ENCODE measurements at places on chromosomes 1 and 21. TPM values are rescaled to one million over a fixed set of nuclear protein-coding genes. Genes with fewer than 3 reads are reported as not detected.

Gene HOOK1
- polyA plus RNA-seq: 2.8 TPM

GRCh38 chr1:57232500-57232899 lies 191.4 kb downstream of the DAB1 start:
- DNase-seq: no peak

Gene KCNJ15
- polyA plus RNA-seq: 0.25 TPM

GRCh38 chr1:60425528-60425927 lies 352.0 kb upstream of the C1orf87 start:
- DNase-seq: no peak

- no peak for DNase-seq
These were observed 236.8 kb downstream of the SMYD3 start for GRCh38 chr1:246270236-246270635.

GRCh38 chr1:199742547-199742946 lies 285.0 kb upstream of the NR5A2 start:
- DNase-seq: no peak

Gene NFASC
- 4.3 TPM for polyA plus RNA-seq

DNA sequence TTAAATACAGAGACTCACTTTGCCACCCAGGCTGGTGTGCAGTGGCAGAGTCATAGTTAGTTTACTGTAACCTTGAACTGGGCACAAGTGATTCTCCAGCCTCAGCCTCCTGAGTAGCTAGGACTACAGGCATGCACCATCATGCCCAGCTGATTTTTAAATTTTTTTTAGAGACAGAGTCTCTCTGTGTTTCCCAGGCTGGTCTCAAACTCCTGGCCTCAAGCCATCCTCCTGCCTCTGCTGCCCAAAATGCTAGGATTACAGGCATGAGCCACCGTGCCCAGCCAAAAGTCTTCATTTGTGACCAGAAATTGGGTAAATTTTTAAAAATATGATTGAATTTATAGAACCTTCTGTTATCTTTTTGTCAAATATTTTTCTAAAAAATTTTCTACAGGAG lies 17.9 kb upstream of the TARS2 start:
- DNase-seq: no peak

GRCh38 chr21:34128124-34128523 lies 54.7 kb downstream of the MRPS6 start:
- no peak for DNase-seq

- DNase-seq: peak; percentile 85
These were observed at the start of gene ZBTB8B for GRCh38 chr1:32464716-32465577. TSS of gene ZBTB8B (plus strand) at chr1:32465072. CDS start at chr1:32470625, 5,553 bp downstream.

DNA sequence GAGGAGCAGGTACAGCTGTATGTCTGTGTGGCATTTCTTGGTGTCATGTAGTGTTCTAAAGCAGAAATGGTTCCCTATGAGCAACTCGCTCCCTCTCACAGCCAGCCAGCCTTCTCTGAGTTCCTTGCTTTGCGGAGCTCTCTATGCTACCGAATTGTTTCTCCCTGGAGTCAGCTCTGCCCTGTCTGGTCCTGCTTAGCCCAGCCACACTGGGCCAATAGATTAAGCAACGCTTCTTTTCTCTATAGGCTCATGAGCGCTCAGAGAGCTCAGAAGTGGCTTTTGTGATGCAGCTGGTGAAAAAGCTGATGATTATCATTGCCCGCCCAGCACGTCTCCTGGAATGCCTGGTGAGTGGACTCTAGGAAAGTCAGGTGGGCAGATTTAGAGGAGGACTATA lies 113.1 kb downstream of the PIK3R3 start:
- no peak for DNase-seq

DNA sequence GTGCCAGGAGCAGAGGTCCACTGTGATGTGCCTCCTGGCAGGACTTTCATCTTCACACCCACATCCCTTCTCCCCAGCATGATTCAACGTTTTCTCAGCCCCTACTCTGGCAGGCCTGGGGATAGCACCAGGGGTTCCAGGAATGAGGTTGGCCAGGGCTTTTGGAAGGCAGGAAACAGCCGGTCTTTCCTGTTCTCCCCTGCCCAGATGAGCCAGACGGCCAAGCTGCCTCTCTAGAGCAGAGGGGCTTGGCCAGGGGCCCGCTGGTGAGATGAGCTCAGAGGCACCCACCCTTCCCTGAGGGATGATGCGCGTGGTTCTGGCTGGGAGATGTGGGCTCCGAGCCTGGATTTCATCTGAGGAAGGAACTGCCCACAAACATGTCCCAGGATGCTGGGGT lies 4.3 kb upstream of the MFAP2 start:
- DNase-seq: peak; percentile 94

Gene FOXO6
- 0.38 TPM for polyA plus RNA-seq

DNA sequence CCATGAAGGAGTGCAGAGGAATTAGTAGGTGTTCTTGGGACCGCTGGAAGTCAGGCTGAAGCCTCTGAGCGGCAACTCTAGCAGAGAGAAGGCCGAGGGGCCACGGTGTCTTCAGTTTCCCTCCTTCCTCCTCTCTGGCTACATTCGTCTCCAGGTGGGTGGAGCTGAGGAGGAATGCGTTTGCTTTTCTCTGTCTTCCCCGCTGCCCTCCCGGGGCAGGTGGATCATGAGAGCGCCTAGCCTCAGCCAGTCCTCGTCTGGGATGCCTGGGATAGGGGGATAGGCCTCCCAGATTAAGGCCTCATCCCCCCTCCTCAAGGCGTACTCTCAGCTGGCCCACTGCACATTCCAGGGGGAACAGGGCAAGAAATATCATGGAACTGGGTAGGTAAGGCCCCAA lies 7.5 kb upstream of the GOLT1A start:
- no peak for DNase-seq

GRCh38 chr1:54112705-54113368 lies 40.0 kb downstream of the CDCP2 start:
- no peak for DNase-seq

DNA sequence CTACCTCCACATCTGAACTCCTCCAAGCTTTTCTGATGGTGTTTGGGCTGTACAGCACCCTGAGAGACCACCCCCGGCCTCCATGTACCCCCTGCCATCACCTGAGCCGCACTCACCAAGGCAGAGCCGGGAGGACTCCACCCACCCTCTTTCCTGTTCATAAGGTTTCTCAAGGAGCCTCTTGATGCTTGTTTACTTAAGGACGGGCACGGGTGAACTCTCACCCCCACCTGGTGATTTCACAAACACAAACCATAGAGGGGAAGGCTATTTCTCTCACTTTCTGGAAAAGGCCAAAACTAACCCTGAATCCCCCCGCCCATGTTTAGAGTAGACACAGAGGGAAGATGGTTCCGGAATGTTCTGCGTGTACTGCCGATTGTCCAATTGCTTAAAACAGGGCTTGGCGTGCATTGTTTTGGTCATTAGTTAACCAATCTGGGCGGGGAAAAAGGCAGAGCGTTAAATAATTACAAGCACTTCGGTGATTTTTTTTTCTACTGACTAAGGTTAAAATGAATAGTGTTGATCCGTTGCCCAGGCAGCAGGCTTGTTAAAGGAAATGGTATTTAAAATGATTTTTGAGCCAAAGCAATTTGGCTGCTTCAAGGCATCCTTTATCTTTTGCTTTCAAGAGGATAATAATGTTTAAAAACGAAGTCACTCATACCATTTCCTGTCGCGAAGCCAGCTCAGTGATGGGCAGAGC lies 279.8 kb upstream of the VAMP3 start:
- no peak for DNase-seq

DNA sequence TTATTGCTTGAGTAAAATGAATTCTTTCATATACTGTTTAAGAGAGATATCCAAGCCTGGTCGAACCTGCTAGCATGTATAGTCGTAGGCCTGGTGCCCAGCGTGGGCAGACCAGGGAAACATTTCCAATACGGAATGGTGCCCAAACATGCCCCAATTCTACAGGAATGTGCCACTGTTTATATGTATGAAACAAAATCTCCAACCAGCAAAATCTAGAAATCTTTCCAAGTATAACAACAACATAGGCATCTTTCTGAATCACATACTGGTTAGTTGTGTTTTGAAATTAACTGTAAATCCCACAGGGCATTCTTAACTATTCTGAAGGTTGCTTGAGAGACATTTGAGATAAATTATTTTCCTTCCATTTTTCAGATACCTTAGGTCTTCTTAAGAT lies 17.0 kb upstream of the ABCD3 start:
- no peak for DNase-seq

Gene TSTD1
- polyA plus RNA-seq: 31.9 TPM

DNA sequence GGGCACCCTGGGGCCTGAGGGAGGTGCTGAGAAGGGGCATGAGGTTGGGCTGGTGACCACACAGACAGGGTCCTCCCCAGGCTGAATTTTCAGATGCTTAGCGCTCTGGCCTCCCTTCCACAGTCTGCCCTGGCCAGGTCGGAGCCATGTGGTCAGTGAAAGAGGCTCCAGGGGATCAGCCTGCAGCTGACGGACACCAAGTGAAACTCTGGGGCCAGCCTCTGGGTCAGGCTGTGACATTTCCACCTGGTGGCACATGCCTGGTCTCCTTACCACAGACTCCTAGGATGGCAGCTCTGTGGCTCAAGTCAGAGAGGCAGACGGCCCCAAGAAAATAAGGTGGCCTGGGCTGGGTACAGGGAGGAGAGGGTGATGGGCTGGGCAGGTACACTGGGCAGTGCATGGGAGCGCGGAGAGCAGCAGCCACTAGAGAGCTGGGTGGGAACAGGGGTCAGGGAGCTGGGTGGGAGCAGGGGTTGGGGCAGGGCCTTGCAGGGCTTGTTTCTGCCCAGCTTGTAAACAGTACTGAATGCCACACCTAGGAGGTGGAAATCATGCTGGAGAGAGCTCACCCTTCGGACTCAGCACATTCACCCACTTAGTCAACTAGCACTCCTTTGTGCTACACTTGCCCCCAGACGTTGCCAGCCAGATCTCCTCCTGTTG lies 20.7 kb upstream of the ADARB1 start:
- no peak for DNase-seq

- peak; percentile 75 for DNase-seq
These were observed 155.0 kb downstream of the SETD4 start for GRCh38 chr21:35905096-35905962.

- DNase-seq: no peak
These were observed 5.7 kb downstream of the GPR88 start for GRCh38 chr1:100543640-100544039.

Gene TRIM58
- 0.38 TPM for polyA plus RNA-seq

DNA sequence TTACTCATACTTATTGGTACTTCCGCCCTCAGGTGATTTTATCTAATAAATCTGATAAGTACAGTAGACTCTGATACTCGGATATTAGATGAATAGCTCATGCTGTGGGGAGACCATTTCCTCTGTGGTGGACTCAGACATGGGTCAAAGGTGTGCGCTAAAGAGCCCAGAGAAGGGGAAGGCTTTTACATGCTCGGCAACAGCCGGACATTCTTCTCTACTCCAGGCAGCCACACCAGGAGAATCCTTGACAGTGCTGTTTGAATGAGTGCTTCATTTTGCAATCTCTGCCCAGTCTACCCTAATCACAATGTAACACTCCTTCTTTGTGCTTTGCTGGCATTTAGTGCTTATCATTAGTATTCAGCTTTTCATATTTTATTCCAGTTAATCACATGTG lies 322.2 kb upstream of the USP25 start:
- no peak for DNase-seq

DNA sequence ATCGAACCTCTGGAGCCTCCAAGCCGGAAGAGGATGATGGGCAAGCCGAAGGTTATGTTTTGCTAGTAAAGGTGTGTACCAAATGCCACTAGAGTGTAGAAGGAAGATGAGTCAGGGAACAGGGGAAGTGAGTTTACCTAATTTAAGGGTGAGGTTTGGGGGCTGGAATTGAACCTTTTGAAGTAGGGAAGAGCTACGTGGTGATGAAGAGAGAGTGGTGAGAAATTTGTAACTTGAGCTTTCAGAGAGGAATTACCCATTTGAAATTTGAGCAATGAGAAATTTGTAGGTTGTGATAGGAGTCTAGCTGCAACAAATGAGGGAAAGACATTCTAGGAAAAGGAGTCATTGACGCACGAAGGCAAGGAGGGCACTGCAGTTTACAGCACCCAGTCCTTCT lies 70.0 kb upstream of the TENT5C start:
- no peak for DNase-seq

DNA sequence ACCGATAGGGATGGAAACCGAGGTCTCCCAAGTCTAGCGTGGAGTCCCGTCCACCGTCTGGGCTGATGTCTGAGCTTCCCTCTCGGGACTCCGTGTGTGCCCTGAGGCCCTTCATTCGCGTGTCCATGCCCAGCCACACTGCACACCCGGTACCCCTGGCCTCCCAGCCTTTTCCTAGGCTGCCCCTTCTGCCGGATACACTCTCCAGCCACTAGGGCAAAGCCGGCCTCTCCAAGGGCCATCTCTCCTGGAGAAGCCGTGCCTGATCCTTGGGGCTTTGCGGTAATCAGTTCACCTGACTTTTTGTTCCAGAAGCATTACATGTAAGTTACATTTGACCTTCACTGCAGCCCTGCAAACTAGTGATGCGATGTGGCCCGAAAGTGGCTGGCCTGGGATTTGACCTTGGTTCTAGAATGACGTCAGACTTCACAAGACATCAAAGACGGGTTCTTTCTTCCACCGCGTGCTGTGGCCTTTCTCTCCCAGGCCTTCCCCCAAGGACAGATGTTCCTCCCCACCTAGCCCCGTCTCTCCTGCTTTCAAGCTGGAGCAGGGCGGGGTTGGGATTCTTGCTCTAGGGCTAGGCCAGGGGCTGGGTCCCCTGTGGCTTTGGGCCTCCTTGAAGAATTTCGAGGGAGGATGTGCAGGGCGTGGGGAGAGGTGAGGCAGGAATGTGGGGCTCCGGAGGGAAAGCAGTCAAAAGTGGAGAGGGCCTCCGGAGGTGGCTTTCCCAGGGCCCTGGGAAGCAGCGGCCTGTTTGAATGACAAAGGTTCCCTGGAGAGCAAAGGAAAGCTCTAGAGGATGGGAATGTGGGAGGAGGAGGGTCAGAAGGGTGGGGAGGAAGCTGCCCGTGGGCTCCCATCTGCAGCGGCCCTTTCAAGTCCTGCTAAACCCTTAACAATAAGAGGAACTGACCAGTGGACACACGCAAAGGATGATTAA lies 49.7 kb upstream of the SLC2A1 start:
- no peak for DNase-seq

Gene S100A3
- 3.0 TPM for polyA plus RNA-seq

DNA sequence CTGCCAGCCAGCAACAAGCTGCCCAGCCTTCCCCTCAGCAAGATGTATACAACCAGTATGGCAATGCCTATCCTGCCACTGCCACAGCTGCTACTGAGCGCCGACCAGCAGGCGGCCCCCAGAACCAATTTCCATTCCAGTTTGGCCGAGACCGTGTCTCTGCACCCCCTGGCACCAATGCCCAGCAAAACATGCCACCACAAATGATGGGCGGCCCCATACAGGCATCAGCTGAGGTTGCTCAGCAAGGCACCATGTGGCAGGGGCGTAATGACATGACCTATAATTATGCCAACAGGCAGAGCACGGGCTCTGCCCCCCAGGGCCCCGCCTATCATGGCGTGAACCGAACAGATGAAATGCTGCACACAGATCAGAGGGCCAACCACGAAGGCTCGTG lies 13.3 kb upstream of the PIGV start:
- no peak for DNase-seq

- no peak for DNase-seq
These were observed 2.2 kb upstream of the CLCA2 start for GRCh38 chr1:86421601-86422280.

DNA sequence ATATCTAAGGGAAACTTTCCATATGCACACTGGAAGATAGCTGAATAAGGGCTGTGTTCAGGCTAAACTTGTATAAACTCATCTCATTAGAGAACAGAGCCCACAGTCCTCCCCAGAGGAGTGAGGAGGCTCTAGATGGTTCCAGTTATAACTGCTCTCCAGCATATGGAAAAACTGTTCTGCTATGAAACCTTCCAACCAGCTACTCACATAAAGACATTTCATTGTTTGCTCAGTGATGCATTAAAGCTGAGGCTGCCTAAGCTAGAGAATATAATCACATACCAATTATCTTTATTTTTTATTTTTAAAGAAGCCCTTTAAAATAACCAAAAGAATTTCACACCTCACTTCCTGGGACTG lies 13.3 kb downstream of the AHCYL1 start:
- no peak for DNase-seq

Measured in aorta (tissue), 5 donors.